Stimulated activated CD4-positive, alpha-beta T cell treated with anti-CD3 and anti-CD28 coated beads, Interleukin-15, amount 100 ng/mL, for 1 hour (primary cell): ENCODE measurements at places on chromosomes 1 and 21.

GRCh38 chr21:28734522-28735175 lies 258.0 kb downstream of the LTN1 start:
- no peak for DNase-seq

DNA sequence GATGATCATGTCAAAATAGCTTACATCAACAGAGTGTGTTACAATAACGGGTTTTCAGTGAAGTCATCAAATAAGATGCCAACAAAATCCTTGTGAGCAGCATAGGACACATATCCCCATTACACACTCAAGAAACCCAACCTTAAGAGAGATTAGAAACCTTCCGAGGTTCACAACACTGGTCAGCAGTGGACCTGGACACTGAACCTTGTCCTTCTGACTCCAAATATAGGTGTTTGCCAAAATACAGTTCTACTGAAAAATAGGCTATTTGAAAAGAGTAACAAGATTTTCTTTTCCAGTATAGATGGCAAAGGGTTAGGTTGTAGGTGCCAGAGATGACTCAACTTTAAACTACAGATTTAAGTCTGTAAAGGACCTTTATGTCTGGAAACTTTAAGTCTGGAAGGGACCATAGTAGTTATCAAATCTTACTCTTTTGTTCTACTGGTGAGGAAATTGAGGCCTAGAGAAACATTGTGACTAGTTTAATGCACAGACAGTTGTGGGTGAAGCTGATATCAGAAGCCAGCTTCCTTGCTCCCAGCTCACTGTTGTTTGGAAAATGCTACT lies 811 bp upstream of the REG4 start:
- DNase-seq = no peak

- no peak for DNase-seq
These were observed 59.2 kb upstream of the ATP5PO start for GRCh38 chr21:33974513-33975468.

GRCh38 chr1:172135978-172136610 lies 284.4 kb upstream of the C1orf105 start:
- no peak for DNase-seq
